ENCODE measurements at places on chromosomes 3 and 15. TPM values are rescaled to one million over a fixed set of nuclear protein-coding genes. Genes with fewer than 3 reads are reported as not detected.
A peak's percentile ranks its signal among the peaks of the same experiment; 100 is the strongest.

DNA sequence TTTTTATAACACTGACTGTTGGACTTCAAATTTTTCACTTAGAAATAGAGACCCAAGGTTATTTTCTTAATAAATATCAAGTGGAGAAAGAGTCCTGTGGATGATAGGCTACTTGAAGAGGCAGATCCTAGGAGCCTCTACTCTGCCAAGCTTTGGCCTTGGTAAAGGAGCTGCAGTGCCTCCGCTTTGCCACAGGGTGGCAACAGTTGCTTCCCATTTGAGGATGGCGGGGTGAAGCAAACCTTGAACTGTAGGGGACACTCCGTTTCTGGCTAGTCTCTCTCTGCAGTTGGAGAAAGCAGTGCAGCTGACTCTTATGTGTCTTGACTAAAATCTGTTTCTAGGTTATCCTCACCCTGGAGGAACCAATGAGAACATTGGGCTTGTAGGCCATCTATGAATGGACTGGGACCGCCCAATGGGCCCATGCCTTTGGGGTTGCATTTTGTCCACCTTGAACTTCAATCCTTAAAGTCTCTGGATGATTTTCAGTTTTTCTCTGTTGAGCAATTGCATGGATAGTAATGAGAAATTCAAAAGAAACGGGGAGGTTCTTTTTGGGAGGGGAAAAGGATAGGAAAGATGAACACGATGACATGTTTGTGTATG, 9.8 kb downstream of the SCG5 start:
- DNase-seq = peak; percentile 70
- no peak overlapping the region for H3K27ac ChIP-seq
- no peak overlapping the region for H3K4me3 ChIP-seq

MORC1 gene
- not detected for total RNA-seq

RPL22L1 gene
- 169 TPM for total RNA-seq

GRCh38 chr3:146637871-146638270, 32.7 kb upstream of the PLSCR5 start:
- peaks cover 10% of the 10 kb centered on the region for H3K4me1 ChIP-seq
- no peaks in the 10 kb centered on the region for H3K27me3 ChIP-seq
- H3K27ac ChIP-seq = no peak overlapping the region
- no peaks in the 10 kb centered on the region for H3K36me3 ChIP-seq

GRCh38 chr15:77064539-77065308, 6.2 kb downstream of the TSPAN3 start:
- no peak overlapping the region for H3K4me3 ChIP-seq
- peaks cover 44% of the 10 kb centered on the region for H3K4me1 ChIP-seq
- no peak for DNase-seq
- H3K27me3 ChIP-seq = peaks cover 2% of the 10 kb centered on the region

- H3K27me3 ChIP-seq = no peaks in the 10 kb centered on the region
- H3K4me3 ChIP-seq = no peak overlapping the region
- no peak overlapping the region for H3K27ac ChIP-seq
- no peaks in the 10 kb centered on the region for H3K4me1 ChIP-seq
Observed at GRCh38 chr15:72463702-72464101, 10.4 kb upstream of the ARIH1 start.

DNA sequence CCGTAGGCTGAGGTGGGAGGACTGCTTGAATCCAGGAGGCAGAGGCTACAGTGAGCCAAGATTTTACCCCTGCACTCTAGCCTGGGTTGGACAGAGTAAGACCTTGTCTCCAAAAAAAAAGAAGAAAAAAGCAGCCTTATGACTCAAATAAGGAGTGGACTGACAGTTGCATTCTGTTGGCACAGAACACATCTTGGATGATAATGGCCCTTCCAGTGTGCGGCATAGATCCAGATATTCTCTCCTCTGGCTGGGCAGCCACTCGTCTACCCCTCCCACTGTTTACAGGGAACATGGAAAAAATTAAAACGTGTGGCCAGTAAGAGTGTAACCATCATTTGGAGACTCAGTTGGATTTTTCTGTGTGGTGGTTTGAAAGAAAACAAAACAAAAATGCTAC, 118.6 kb upstream of the RNF7 start:
- H3K36me3 ChIP-seq = peaks cover 2% of the 10 kb centered on the region
- H3K4me1 ChIP-seq = peaks cover 20% of the 10 kb centered on the region
- no peak overlapping the region for H3K4me3 ChIP-seq
- no peak for DNase-seq
- H3K27me3 ChIP-seq = no peaks in the 10 kb centered on the region
- H3K27ac ChIP-seq = no peak overlapping the region
